Urinary bladder (tissue), 4 donors: ENCODE measurements at places on chromosomes 3 and 15. TPM values are rescaled to one million over a fixed set of nuclear protein-coding genes. Genes with fewer than 3 reads are reported as not detected.

HHLA2 gene
- total RNA-seq, result not detected

CKMT1A gene
- total RNA-seq, result 0.79 TPM

ACOX2 gene
- 28.8 TPM for total RNA-seq

ACKR2 gene
- 6.8 TPM for total RNA-seq

ALDH1L1 gene
- 11.5 TPM for total RNA-seq

TGM4 gene
- not detected for total RNA-seq

- DNase-seq, result no peak
Observed at GRCh38 chr15:59950603-59951388, 53.3 kb upstream of the FOXB1 start.

GRCh38 chr3:107929088-107929487 lies 161.7 kb downstream of the CD47 start:
- DNase-seq, result no peak

DNA sequence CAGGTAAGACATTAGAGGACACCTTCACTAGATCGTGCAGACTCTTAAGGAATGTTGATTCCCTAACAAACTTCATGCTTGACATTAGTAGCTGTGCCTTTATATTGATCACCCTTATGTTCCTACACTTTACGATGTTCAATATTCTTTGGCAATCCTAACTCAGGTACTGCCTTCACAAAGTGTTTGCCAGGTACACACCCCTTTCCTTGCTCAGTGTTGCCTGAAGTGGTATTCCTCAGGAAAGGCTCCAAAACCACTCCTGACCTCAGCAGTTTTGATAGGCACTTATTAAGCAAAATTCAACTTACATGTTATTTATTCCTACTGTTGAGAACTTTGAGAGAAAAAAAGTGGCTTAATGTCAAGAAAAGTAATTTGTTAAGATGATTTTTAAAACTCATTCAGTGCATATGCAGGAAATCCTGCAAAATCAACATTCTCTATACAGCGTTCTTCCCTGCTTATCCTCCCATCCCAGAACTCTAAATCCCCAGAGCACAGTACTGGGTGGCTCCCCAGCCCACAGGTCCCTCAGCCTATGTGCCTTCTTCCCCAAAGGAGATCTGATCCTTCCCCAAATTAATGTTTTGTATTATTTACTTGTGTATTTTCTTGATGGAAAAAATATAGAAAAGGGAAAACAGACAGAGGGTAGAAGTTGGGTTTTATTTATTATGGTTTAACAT lies 260.7 kb downstream of the MECOM start:
- no peak for DNase-seq

DNA sequence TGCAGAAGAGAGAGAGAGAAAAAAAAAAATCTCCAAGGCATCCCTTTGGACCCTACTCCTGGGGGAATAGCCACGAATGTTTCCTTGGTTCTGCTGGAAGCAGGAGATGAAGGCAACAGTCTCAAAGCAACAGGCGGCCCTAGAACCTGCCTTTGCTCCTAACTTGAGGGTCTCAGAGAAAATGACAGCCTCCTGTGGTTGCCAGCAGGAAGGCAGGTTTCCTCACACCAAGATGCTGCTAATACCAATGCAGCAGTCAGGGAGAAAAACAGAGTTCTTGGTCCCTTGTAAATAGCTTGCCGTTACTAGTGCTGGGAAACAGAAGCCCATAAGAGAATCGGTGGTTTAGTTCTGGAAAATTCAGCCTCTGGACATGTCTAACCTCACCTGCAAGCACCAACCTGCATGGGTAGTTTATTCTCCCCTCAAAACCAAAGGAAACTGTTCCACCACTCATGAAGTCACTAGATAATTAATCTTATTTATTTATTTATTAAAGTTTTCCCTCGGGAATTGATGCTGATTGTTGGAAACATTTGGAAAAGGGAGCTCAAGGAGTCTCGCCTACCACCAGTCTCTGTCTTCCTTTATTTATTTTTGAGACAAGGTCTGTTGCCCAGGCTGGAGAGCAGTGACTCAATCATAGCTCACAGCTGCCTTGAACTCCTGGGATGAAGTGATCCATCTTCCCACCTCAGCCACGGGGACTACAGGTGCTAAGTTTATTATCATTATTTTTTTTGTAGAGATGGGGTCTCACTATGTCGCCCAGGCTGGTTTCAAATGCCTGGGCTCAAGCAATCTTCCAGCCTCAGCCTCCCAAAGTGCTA lies 883 bp upstream of the FRMD4B start:
- no peak for DNase-seq

DNA sequence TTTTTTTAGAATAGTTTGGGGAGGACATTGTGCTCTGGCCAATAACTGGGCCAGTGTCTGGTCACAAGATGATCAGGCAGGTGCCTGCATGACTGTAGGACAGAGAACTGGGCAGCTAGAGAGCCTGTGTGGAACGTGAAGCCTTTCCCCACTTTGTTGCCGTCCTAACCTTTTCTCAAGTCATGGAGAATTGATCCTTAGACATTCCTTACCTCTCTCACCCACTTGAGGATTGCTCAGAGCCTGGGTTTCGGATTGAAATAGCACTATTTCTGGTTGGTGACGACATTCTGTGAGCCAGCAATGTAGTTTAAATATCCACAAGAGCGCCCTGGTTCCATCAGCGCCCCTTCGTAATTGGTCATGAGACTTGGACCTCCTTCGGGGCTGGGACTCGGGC lies 138.4 kb downstream of the IGF1R start:
- DNase-seq, result no peak

DNA sequence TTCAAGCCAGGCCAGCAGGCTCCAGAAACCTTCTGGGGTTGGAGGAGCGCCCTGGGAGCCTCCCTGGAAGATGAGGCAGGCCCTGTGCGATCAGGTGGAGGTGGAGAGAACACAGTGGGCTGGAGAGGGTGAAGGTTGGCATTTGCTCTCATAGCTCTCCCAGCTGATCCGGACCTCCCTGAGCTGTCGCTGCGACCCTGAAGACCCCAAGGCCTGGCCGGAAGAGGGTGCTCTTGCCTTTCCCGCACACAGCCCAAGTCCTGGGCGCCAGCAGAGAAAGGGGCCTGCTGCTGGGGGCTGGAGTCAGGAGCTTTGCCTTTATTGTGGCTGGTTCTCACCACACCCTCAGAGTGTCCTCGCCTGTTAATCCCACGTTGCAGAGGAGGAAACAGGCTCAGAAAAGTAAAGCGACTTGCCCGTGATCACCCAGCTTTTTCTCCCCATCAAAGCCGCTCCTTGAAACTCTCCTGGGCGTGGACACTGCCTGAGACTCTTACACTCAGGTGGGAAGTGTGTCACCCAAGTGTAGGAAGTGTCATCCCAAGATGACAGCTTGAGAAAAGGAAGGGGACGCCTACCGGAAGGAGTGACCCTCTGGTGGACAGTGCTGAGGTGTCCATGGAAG lies 8.6 kb upstream of the RPL29 start:
- DNase-seq, result peak; percentile 65

GRCh38 chr3:81909796-81910195 lies 148.4 kb upstream of the GBE1 start:
- no peak for DNase-seq

GRCh38 chr3:179949869-179950268 lies 86.9 kb downstream of the PEX5L start:
- DNase-seq, result no peak

DNA sequence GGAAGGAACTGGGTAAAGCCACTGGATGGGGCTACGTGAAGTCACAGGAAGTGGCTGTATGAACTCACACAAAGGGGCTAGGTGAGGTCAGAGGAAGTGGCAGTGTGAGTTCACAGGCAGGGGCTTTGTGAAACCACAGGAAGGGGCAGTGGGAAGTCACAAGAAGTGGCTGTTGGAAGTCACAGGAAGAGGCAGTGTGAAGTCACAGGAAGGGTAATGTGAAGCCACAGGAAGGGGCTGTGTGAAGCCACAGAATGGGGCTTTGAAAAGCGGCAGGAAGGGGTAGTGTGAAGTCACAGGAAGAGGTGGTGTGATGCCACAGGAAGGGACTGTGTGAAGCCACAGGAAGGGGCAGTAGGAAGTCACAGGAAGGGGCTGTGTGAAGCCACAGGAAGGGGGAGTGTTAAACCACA lies 34.6 kb downstream of the GASK1A start:
- DNase-seq, result no peak

- DNase-seq, result no peak
Observed at GRCh38 chr15:32853592-32853991, 135.8 kb downstream of the GREM1 start.
